ENCODE measurements at places on chromosomes 1 and 21.

- no peak for DNase-seq
These were observed 1.3 kb upstream of the RCOR3 start for GRCh38 chr1:211257826-211258225.

- no peak for DNase-seq
These were observed 272.3 kb downstream of the ADGRL2 start for GRCh38 chr1:82073071-82073470.

DNA sequence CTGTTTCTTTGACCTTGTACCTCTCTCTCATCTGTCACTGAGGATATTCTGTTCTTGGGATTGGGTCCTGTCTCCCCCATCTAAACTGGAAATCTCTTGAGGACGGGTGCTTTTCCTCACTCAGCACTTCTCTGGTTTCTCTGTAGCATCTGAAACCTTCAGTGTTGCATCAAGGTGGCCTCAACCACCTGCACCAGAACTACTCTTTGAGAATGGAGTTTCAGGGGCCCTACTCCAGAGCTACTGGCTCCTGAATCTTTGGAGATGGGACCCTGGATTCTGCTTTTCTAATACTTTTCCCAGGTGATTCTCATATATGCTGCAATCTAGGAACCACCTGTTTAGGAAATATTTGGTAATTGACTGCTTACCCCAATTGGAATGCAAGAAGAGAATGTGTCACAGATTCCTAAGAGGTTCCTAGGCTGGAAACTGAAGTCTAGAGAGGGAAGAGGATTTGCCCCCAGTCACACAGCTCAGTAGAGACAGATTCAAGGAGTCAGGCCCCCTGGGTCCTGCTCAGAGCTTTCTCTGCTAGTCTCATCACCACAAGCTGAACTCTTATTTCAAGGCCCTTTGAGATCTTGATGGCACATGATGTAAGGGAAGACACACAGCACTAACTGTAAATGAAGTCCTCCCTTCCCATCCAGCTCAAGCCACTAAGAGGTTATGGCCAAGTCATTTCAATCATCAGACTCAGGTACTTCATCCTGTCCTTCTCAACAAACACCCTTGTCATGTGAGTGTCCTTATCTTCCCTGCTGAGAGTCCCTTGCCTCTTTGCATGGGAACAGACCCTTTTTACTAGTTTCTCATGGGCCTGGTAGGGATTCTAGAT lies 48.7 kb downstream of the EIF2D start:
- DNase-seq = no peak

- DNase-seq = no peak
These were observed 30.4 kb upstream of the ZBTB21 start for GRCh38 chr21:42040411-42041180.

DNA sequence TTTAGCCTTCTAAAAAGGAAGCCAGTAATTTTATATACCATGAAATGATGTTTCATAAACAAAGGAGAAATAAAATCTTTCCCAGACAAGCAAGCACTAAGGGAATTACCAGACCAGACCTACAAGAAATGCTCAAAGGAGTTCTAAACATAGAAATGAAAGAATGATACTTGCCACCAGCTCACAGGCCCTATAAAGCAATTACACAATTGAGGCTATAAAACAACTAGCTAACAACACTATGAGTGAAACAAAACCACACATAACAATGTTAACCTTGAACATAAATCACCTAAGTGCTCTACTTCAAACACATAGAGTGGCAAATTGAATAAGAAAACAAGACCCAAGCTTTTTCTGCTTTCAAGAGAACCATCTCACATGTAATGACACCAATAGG lies 123.8 kb downstream of the BARHL2 start:
- no peak for DNase-seq

DNA sequence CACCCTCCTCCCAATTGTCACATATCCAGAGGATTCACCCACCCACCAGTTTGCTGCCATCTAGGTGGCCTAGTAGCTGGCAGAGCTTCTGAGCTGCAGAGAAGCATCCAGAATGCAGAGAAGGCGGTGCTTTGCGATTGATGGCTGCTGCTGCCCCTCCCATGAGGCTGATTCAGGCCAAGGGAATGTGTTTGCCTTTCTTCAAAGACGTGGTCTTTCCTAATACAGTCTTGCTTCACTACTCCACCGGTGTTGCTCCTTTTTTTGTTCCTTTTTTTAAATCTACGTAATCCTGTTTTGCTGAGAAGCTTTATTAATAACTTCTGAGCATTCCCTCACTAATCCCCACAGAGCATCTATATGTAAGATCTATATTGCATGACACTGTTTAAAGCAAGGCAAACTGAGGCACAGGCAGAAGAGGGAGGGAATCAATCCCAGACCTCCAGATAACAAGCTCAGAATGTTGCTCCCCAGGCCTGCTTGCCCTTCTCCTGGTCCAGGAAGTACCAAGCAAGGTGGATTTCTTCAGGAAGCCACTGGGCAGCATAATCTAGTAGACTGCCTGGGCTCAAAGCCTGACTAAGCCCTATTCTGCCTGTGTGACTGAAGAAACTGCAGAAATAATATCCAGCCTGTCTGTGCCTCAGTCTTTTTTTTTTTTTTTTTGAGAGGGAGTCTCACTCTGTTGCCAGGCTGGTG lies 275.5 kb upstream of the FMN2 start:
- no peak for DNase-seq

- no peak for DNase-seq
These were observed 192.1 kb downstream of the SETD4 start for GRCh38 chr21:35868005-35868868.

DNA sequence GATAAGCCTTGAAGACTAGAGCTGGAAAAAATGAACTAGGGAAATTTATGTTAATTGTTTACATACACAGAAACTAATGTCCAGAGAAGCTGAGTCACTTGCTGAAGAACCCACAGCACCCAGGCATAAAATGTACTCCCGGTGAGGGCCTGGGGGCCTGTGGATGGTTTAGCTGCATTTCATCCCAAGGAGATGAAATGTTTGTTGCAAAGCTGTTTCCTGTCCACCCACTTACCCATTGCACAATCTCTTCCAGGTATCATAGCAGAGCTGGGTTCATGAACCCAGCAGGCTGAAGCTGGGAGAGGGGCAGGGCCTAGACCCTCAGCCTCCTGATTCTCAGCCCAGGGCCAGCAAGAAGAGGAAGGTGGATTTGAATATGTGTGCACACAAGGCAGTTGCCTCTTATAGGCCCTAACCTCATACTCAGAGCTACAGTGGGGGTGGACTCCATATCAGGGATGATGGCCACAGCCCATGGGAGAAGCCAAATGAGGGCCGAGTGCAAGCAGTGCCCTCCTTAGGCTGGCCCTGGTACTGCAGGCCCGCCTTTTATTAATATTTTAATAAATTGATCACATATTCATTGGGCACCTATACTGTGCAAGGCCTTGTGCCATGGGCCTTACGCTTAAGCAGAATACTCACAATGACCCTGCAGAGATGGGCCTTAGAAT lies 110.8 kb downstream of the LACTBL1 start:
- no peak for DNase-seq

GRCh38 chr1:198837278-198838021 lies 198.6 kb downstream of the PTPRC start:
- DNase-seq = no peak

GRCh38 chr1:155982106-155982505 lies 3.8 kb upstream of the ARHGEF2 start:
- no peak for DNase-seq

DNA sequence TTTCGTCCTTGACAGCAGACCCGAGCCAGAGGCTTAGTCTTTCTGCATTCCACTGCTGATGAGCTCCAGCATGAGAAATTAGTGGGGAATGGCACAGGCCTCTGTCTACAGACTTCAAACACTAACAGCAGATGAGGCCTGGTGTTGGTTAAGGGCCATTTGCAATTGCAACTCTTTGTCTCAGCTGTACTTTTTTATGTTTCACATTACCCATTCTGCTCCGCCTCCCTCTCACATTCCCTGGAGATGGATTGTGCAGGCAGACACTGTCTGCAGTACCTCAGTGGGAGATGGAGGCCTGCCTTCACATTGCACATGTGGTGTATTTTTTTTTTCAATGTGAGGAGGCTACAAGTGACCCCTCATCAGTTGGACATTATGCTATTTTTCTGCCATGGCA lies 370.2 kb downstream of the DUSP10 start:
- DNase-seq = no peak

GRCh38 chr1:94962409-94963265 lies 35.7 kb upstream of the CNN3 start:
- no peak for DNase-seq

DNA sequence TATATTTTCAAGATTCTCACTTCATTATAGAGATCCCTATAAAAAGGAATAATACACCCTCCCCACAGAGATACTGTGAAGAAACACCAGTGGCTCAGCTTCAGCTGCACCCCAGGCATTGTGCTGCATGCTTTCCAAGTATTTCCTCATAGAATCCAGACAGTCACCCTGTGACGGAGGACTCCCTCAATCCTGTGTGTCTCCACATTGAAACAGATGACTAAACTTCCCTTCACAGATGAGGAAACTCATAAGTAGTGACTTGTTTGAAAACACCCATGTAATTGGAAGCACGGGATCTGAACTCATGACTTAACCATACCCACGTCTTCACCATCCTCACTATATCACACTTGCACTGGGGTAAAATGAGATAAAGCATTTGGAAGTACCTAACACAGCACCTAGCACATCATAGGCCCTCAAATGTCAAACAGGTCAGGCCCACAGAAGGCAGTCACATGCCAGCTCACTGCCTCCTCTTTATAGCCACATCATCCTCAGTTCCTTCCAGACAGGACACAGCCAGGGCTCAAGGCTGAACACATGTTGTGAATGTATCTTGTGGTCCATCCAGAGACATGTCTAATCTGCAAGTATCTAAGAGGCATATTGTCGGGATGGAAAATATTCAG lies 55.2 kb downstream of the GPR161 start:
- DNase-seq = no peak

DNA sequence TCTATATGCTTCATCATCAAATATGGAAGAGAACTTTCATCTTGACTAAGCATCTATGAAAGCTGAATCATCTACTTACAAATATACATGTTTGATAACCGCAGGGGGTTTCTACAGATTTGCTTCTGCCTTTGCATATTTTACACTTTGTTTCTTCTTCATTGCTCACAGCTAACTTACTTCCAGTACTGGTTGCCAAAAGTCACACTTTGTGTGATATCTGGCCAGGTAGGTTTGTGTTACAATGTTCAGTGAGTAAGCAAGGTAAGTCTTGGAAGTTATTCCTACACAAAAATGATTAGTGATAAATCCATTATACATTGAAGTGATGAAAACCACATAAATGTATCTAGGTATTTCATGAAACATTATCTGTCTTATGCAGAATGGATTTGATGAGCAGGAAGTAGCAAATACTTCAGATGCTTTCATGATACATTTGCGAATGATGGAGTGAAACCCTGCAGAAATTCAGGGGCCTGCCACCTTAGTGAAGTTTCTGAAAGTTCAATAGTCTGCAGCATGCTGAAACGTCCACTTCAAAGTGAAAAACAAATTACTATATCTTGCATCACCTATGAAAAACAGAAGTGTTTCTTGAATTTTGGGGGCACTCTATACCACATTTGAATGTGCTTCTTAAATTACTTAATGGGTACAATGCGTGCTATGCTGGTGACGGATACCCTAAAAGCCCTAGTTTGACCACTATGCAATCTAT lies 187.3 kb downstream of the ATP6V1G3 start:
- no peak for DNase-seq

DNA sequence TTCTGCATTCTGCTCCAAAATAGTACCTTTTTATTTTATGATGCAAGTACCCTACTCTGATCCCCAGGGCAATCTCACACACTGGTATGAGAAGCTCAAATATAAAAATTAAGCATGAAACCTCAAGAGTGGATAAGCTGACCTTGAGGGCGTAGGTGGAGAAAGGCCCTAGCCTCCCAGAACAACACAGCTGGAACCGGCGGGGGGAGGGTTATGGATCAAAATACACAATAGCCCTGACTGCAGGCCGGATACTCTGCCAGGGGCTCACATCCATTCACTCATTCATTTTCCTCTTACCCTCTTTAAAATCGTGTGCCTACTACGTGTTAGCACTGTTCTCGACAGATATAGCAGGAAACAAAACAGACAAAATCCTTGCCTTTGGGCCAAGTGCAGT lies 32.8 kb upstream of the ECE1 start:
- DNase-seq = no peak

GRCh38 chr21:30251781-30252180 lies 31.0 kb downstream of the KRTAP24-1 start:
- no peak for DNase-seq

DNA sequence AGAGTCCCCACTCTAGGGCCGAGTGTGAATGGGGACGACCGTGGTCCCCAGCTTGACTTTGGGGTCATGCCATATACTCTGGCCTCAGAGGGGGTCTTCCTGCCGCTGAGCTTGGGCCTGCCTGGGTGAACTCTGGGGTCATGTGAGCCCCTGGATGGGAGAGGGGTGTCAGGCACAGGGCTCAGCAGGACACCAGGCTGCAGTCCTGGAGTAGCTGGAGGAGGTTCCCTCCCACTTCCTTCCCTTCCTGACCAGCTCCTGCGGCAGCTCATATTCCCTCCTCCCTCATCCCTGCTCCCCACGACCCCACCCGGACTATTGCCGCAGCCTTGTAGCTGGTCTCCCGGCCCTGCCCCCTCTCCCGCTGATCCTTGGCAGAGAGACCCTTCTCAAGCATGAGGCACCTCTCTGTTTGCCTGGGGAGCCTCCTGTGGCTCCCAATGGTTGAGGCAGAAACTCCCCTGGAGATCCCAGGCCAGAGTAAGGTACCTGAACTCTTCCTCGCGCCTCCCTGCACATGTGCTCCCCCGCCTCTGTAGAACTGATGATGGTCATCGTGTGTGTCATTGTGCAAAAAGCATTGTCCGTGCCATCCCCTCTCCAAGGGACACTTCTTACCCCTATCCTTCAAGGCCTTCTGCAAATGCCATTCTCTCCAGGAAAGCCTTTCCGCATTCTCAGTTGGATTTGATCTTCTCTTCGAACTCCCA lies 1.8 kb downstream of the TNFRSF1B start:
- no peak for DNase-seq
